Activated T-cell treated with anti-CD3 and anti-CD28 coated beads, Interleukin-2, amount 50 U/mL, for 4 hours (primary cell): ENCODE measurements at places on chromosomes 12 and 14.

- no peak for DNase-seq
Measured at GRCh38 chr14:79298373-79298772, 912.9 kb downstream of the DIO2 start.

- DNase-seq, result no peak
Measured at GRCh38 chr12:124386661-124387527, 92.0 kb downstream of the RFLNA start.

- DNase-seq, result no peak
Measured at GRCh38 chr12:1022032-1022970, 31.3 kb downstream of the ERC1 start.

- no peak for DNase-seq
Measured at GRCh38 chr12:123743002-123743401, 19.1 kb upstream of the DNAH10 start.

DNA sequence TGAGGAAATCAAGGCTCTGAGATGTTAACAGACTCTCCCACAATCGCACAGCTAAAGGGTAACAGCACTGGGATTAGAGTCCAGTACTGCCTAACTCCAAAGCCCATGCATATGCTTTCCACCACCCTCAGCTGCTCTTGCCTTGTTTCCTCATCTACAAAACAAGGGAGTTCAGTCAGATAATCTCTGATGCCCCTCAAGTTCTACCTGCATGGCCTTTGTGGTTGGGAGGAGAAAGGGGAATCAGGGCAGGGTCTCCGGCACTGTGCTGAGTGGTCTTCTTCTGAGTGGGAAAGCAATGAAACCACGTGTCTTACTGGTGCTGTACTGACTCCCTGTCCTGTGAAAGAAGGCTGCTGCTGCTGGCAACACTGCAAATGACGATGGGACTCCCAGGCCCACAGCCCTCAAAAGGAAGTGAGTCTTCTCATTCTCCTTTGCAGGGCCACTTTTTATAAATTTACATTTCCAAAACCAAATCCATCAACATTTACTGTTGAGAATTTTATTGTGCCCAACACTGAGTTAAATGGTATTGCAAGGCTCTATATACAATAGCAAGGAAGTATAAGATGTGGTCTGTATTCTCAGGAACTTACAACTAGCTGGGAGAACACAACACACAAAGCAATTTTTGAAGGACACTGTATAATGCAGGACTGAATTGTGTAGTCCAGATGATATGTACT is 19.7 kb upstream of the DUSP16 start:
- DNase-seq, result no peak

DNA sequence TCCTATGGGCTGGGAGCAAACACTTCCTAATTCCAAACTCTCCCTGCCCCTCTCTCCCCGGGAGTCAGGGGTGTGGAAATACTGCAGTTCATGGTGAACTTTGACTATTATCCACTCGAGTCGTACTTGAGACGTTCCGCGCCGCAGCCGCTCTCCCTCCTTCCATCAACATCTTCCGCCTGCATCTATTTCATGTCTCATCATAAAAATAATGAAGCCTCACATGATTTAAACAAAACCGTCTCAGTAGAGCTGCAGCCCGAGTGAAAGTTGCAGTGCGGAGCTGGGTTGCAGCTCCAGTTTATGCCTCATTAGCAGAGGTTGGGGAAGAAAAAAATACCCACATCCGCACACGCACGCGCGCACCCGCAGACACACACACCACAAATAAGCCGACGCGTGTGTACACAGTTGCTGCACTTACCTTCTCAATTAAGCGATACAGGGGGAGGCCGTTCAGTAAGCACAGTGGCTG is 283 bp downstream of the LMO3 start:
- DNase-seq, result no peak

DNA sequence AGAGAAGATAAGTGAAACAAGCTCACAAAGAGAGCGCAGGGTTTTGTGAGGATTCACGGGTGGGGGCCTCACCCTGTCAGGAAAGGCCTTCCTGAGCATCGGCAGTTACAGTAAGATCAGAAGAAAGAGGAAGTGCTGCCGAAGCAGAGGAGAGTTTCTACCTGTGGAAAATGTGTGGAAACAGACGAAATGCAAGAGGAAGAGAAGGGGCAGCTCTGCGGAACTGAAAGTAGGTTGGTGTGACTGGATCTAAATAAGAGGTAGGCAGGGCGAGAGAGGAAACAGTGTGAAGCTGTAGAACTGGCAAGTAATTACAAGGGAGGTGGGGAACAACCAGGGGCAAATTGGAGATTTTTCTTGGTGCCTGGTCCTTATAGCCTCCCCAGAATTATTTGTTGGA is 2.6 kb downstream of the GPR68 start:
- no peak for DNase-seq

DNA sequence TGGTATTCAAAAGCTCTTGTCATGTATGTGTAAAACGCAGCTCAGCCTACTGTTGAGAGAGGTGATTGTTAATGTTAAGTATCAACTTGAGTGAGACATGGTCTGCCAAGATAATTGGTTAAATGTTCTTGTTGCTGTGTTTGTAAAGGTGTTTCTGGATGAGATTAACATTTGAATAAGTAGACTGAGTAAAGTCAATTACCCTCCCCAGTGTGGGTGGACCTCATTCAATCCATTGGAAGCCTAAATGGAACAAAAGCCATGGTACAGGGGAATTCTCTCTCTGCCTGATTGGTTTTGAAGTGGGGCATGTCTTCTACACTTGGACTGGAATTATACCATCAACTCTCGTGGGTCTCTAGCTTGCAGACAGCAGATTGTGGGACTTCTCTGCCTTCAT is 63.8 kb upstream of the RERGL start:
- DNase-seq, result no peak

DNA sequence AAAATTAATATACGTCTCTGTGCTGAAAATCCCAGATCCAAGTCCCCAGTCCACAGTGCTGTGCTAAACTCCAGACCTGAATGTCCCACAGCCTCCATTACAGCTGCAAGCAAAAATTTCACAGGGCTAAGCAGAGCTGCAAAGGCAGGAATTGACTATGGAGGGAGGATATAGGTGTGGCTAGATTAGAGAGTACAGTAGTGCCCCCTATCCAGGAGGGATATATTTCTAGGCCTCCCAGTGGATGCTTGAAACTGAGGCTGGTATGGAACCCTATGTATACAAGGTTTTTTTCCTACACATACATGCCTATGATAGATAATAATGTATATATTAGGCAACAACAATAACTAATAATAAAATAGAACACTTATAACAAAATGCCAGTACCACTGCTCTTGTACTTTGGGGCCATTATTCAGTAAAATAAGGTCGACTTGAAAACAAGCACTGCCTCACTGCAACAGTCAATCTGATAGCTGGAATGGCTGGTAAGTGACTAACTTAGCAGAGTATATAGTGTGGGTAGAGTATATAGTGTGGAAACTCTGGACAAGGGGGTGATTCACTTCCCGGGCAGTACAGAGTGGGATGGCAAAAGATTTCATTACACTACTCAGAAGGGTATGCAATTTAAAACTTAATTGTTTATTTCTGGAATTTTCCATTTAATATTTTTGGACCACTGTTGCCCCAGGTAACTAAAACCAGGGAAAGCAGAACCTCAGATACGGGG is 82.7 kb downstream of the C14orf132 start:
- no peak for DNase-seq

- DNase-seq, result no peak
Measured at GRCh38 chr14:91249841-91250616, 5.5 kb upstream of the GPR68 start.

- no peak for DNase-seq
Measured at GRCh38 chr12:26683443-26683842, 149.6 kb downstream of the ITPR2 start.

- DNase-seq, result no peak
Measured at GRCh38 chr12:114272071-114272470, 133.9 kb downstream of the TBX5 start.

DNA sequence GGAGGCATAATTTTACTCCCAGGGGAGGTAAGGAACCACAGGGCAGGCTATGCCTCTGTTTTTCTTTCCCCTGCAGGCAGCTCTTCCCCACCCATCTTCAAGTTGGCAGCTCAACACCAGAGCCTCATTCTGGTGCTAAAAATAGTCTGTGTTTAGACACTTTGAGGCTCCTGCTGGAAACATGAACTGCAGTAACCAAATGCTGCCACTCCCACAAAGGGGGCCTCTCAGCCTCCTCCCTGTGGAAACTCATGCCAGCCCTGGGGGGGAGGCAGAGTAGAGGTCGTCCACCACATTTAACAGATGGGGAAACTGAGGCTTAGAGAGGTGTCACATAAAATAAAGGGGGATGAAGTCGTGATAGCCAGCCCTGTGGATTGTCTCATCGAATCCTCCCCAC is 61.4 kb downstream of the WSCD2 start:
- DNase-seq, result no peak

DNA sequence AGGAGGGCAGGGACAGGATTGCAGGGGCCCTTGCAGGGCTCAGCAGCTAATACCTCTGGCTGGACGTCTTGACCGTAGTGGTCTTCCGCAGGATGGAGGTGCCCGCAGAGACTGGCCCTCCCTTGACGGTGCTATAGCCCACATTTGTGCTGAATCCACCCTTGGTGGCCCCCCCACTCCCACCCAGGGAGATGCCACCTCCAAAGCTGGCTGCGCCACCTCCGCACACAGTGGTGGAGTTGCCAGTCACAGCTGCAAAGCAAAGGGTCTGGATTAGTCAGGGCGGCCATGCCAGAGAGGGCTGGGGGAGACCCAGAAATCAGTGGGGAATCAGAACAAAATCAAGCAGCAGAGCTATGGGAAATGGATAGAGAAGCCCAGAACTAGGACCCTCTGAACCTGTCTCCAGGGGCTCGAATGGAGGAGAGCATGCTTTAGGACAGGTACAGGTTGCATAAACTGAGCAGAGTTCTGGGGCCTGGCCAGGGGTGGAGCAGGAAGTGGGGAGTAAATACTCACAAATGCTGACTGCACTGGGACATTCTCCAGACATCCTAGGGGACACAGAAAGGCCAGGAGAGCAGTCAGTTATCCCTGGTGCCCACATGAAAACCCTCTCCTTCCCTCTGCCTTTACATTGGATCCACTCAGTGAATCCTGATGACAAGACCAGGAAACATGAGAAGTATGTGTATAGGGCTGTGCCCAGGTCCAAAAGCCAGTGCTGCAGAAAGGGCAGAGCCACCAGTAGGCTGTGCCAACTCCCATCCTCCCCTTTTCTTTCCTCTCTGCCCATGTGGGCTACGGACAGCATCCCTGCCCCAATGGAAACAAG is 8.1 kb upstream of the KRT4 start:
- no peak for DNase-seq

- no peak for DNase-seq
Measured at GRCh38 chr12:131355361-131356245, 355.3 kb upstream of the SFSWAP start.

- DNase-seq, result no peak
Measured at GRCh38 chr12:27094726-27095125, 12.3 kb upstream of the C12orf71 start.

DNA sequence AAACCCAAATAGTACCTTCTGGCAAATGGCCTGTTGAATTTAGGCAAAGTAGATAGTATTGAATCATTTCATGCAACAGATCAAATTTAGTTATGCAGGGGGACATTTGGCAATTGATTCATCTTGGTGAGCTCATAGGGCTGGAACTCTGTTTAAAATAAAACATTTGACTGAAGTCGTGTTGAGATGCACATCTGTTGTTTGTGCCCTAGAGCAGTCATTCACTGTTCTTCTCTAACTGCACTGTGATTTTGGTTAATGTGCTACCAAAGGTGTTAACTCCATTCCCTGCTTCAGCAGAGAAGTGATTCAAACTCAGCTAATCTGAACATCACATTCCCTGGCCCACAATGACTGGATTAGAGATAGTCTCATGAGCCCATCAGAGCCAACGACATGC is 44.0 kb upstream of the CSRP2 start:
- DNase-seq, result no peak

GRCh38 chr14:30295980-30296379 is 263.0 kb upstream of the G2E3 start:
- DNase-seq, result no peak

- no peak for DNase-seq
Measured at GRCh38 chr14:85336817-85337216, 193.1 kb upstream of the FLRT2 start.

DNA sequence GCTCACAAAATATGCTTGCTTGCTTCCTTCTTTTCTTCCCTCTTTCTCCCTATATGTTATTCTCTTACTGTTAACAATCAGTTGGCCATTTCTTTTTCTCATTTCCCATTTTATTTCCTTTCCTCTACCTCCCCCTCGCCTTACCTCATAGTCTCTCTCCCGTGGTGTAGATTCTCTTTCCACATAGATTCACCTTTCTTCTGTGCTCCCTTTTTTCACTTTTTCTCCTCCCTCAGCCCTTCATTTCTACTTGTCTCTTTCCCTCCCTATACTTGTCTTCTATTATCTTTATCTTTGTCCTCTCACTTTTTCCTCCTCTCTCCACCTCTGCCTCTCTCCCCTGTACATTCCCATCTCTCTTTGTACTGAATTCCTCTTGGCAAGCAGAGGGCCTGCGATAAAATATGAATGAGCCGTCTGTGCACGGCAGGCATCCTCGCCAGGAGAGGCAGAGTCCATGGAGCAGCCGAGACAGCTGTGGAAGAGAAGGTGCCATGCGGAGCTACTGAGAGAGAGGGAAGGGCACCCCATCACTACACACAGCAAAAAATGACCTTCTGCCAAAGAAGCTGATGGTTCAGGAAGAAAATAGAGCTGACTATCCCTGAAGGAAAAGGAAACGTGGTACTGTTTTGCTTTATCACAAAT is 12.1 kb downstream of the C14orf93 start:
- no peak for DNase-seq

DNA sequence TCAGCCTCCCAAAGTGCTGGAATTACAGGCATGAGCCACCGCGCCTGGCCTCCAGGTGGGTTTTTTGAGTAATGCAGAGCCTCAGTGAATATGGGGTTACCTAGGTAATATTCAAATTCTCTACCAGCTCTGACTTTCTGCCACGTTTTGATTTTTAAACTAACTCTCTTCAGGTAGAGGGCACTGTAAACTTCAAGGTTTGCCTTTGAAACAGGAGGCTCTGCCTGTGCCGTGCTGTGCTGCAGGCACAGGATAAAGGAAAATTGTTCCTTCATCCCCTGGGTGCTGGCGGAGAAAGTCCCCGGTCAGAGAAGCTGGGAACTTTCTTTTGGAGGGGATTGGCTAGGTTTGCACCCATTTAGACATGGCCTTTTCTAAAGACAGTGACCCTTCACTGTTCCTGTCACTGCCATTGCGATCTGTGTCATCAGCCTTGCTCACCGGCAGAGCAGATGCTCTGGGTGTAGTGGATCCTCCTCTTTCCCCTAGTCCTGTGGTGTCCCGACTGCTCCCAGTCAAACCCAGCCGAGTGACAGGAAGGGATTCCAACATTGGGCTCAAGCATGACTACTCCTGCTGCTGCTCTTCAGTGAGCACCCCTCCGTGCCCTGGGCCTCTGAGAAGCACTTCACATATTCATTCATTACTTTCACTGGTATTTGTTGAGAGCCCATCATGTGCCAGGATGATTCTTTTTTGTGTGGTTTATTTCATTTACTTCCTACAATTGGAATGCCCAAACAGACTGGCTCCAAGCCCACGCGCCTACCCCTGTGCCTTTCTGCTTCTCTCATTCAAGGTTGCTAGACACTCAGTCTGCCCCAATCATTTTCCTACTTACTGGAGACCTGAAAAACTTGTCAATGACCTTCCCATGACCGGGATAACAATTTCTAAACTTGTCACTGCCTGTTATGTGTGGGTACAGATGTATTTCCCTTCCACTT is 103.6 kb downstream of the TMEM30B start:
- no peak for DNase-seq
